ENCODE measurements at places on chromosomes 16 and 17.
A peak's percentile ranks its signal among the peaks of the same experiment; 100 is the strongest.

DNA sequence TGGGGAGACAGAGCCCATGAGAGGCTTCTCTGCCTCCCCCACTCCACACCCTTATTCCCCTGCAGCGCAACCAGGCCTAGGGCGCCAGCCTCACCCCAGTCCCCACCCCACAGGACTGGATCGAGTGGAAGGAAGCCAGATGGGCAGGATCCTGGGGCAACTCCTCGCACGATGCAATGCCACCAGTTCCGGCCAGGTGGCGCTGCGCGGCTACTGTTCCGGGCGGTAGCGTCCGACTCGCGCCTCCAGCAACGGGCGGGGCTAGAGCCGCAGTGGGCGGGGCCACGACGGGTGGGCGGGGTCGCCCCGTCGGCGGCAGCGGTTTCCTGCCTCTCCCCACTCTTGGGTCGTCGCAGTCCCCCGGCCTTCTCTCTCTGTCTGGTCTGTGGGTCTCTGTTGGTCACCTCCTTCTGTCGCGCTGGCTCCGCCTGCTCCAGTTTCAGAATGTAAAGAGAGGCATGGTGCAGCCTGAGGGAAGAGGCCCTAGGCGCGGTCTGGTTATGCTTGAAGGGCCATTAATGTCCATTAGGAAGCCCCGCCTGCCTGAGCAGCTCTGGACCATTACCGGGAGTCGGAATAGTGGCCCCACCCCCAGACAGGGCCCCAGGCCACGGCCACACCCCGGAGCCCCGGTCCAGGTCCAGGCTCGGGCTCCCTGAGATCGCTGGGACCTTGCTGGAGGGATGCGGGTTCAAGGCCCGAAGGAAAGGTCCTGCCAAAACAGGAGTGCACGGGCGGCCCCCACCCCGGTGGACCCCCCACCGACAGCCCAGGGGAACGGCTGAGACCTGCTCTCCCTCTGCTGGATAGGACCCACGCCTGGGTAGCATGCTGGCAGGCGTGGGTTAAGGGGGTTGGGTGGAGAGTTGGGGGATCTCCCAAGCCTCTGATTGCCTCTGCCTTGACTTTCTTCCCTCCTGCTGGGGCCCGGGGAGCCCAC lies 3.3 kb upstream of the NHERF2 start:
- DNase-seq, result peak; percentile 92

- no peak for DNase-seq
Measured at GRCh38 chr17:44966348-44967025, 1.6 kb downstream of the C1QL1 start.

DNA sequence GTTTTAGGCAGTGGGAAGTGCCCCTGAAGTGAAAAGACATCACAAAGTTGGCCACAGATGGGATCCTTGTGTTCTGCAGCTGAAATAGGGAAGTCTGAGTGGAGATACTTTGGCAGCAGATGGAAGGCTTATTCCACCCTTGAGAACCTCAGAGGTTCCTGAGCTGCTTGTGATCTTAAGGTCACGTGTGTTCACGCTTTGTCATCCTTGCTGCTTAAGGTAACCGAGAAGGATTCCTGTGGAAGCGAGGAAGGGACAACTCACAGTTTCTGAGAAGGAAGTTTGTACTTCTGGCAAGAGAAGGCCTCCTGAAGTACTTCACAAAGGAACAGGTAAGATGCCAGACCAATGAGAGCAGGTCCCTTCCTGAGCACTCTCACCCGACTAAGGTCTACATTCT lies 12.2 kb downstream of the ADAP2 start:
- no peak for DNase-seq

- no peak for DNase-seq
Measured at GRCh38 chr16:89476379-89476778, 14.0 kb downstream of the ANKRD11 start.

DNA sequence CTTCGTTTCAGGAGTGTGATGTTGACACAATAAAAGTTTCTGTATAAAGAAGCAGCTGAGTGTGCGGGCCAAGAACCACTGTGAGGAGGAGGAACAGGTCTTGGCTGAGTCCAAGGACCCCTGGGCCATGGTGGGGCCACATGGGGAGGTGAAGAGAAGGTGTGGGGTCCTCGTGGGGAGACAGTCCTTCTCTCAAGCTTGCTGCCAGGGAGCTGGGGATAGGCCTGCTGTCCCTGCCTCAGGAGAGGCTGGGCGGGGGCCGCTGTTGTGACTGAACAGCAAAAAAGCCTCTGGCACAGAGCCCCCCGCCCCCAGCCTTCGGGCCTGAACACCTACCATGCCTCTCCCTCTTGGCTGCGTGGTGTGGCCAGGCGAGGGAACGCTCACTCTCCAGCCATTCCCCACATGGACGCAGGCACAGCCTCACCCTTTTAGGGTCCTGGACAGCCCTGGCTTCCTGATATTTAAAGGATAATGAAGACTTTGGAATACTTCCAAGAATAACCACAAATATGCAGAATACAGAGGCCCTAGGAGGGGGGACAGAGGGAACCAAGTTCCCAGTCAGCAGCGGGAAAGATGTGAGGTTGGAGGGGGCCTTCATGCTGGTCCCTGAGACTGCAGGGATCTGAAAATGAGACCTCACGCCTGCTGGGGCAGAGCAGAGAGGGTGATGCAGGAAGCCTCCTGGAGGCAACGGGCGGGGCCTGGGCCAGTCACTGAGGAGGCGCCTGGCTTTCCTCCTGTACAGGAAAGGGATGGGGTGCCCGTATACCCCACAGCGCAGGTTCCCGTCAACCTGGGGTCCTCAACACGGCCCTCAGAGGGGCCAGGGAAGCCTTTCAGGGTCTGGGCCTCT lies 100.0 kb upstream of the CREBBP start:
- DNase-seq, result no peak

Measured in SK-N-DZ (cell line).